Activated CD4-positive, alpha-beta T cell treated with anti-CD3 and anti-CD28 coated beads, Interleukin-10, Interleukin-2, amounts not matched to agents 100 ng/mL and 50 ng/mL, durations not matched to agents 16 hours and 8 hours (primary cell): ENCODE measurements at places on chromosomes 7 and 10.
A peak's percentile ranks its signal among the peaks of the same experiment; 100 is the strongest.

- peak; percentile 78 for DNase-seq
These were observed 10.2 kb downstream of the HIPK2 start for GRCh38 chr7:139767561-139767982.

- no peak for DNase-seq
These were observed 60.1 kb downstream of the LANCL2 start for GRCh38 chr7:55425141-55425752.

DNA sequence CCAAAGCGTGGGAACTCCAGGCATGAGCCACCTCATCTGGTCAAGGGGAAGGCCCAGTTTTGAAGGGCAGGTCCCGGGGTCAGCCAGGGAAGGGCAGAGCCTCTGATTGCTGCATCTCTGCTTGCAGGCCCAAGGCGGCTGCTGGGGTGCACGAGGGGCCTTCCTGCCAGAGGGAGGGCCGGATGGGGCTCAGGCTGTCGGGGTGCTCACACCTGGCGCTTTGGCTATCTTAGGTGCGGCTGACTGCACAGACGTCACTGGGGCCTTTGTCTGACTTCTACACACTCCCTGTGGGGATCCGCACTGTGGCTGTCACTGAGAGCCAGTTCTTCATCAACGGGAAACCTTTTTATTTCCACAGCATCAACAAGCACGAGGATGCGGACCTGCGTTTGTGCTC, 68.7 kb downstream of the ZNF727 start:
- DNase-seq, result no peak

- DNase-seq, result no peak
These were observed 51.3 kb upstream of the MAGI2 start for GRCh38 chr7:79504607-79505389.

DNA sequence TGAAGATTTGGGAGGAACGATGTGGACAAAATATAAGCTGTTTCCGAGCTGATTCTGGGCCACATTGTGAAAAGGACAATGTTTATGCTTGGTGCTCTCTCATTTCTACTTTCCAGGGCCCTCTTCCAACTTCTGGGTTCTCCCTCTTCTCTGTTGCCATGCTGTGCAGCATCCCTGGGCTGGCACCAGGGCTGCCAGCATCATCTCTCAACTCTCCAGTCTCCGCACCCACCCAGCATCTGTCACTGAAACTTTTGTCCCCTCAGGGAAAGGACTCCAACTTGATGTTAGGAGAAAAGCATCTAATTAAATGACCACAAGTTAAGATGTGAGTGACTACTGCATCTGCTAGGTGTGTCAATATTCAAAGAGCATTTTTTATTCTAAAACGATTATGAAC, 26.7 kb downstream of the CFAP58 start:
- DNase-seq, result no peak

DNA sequence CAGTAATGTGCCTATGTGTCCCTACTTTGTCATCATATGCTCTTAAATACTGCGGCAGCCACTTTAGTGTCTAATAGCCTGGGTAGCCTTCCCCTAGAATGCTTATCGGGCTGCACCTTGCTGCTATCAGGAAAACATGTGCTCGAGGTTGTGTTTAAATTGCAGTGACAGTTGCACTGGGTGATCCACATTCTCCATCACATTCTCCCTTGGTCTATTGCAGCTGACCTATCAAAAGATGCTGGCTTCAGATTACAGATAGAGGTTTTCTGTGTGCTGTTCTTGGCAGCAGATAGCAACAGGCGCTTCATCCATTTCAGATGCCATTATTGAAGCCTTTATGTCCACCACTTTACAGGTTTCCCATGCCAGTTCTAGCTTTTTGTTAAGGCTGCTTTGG, 130.1 kb upstream of the MDFIC start:
- no peak for DNase-seq

- no peak for DNase-seq
These were observed 8.5 kb upstream of the MRPS33 start for GRCh38 chr7:141023295-141023694.

DNA sequence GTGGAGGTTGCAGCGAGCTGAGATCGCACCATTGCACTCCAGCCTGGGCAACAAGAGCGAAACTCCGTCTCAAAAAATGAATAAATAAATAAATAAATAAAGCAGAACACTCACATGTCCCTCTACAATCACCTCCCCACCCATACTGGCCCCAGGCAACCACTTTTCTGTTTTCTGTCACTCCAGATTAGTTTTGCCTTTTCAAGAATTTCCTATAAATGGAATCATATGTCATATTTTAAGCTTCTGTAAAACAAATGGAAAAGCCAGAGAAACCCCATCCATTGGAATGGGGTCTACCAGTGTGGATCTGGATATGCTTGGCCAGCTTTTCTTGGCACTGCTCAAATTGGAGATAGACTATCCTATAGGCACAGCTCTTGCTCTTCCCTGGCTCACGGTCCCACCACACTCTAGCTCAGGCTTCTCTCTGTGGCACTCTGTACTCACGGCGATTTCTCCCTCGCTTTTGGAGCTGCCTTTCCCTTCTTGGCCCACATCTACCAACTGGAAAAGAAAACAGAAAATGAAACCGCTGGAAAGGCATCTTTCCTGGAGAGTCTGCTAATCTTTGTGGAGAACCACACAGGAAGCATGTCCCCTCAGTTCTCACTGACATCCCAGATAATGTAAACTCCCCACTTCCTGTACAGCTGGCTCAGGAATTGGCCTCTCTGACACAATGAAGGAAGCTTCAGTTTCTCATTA, 210.1 kb downstream of the JCAD start:
- DNase-seq, result no peak

DNA sequence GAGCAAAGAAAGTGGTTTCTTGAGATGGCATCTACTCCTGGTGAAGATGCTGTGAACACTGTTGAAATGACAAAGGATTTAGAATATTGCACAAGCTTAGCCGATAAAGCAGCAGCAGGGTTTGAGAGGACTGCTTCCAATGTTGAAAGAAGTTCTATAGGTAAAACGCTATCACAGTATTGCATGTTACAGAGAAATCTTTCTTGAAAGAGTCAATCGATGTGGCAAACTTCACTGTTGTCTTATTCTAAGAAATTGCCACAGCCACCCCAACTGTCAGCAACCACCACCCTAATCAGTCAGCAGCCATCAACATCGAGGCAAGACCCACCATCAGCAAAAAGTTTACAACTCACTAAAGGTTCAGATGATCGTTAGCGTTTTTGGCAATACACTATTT, 59.9 kb downstream of the SLC29A4 start:
- no peak for DNase-seq

- DNase-seq, result no peak
These were observed 105.8 kb downstream of the GRM8 start for GRCh38 chr7:127146746-127147536.

DNA sequence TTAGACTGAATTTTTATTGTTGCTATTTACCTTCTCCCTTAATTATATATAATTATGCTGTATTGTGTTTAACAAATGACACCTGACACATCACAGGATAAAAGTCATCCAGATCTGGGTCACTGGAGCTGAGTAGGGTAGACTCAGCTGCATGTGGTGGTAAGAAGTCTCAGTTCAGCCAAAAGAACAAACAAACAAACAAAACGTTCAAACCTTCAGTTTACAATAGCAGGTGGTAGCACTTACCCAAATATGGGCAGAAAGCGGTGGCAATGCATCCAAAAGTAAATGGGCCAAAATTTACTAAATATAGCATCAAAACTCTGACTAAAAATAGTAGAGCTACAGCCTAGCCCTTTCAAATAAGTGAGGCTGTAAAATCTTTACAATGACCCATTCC, 42.2 kb downstream of the ZWINT start:
- no peak for DNase-seq

DNA sequence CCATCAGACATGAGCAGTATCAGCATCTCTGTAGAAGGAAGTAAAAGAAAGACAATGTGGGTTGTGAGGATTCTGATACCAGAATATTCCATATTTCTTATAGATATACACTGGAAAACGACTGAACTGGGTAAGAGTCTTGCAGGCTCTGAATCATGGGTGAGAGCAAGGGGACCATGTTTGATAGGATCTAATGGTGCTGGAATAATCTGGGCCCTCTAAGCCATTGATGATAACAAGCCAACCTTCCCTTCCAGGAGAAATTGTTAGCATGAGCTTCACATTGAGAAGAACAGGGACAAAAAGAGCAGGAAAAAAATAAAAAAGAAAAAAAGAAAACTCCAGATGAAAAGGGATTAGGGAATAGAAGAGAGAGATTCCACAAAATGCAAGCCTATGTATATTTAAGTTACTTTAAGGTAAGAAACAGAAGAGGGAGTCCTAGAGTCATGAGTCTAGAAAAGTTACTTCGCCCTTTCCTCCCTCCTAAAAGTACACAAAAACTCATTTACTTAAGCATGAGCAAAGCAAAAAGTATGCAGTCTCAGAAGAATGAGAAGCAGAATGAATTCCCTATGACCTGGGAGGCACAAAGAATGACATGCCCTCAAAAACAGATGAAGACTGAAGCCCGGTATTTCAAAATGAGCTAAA, 181.9 kb downstream of the TMEM26 start:
- DNase-seq, result no peak

GRCh38 chr7:1269336-1269890, 36.7 kb downstream of the UNCX start:
- no peak for DNase-seq

DNA sequence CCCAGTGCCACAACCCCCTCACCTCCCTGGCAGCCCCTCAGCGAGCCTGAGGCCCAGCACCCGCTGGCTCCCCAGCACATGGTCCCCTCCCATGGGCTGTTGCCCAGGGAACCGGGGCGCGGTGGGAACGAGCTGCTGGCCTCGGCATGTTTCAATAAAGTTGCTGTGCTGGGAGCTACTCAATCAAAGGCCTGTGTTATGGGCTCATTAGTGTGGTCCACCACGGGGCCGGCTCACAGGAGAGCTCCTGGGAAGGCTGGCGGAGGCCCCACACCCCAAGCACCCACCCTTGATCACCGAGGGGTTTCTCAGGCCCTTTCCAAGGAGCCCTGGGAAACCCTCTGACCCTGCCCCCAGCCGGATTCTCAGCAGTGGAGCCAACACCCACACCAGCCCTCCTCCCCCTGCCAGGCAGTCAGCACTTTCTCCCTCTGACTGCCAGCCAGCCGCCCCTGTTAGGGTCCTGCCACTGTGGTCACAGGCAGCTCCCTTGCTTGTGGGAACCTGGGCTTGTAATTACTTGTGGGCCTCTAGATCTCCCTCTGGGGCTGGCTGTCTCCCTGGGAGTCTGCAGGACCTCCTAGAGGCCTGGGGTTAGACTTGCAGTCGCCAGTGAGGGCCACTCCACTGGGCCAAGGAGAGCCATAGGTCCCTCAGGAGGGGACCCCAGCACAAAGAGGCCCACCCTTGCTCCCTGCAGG, 24.8 kb upstream of the TRIM8 start:
- DNase-seq, result no peak

DNA sequence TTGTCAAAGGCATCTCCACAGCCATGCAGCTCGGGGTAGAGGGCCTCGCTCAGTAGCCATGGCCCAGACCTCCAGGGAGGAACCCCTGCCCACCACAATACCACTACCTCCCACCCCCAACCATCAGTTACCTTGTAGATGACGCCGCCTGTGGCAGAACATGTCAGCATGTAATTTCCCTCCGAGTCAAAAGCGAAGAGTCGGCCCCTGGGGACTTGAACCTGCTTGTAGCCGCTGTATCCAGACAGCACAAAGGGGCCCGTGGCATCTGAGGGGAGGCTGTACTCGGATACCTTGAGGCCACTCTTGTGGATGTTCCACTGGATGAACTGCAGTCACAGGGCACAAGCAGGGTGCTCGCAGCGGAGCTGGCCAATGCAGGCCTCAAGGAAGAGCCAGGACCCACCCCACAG, 16.3 kb upstream of the CYREN start:
- peak; percentile 23 for DNase-seq

DNA sequence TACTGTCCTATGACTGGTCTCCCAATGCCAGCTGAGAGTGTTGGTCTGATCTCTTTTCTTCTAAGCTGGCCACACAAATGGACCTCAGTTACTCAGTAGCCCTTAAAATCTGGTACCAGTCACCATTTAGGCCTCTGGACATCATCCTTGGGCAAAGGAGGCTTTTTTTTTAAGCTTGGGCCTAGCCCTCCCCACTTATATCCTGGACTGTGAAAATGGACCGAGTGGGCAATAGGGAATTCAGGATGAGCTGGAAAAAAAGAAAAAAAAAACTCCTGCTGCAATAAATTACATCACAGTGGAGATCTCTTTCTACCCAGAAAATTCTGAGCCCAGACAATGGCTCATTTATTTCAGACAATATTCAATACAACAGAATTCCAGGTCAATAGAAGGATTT, 68.4 kb downstream of the PARP12 start:
- DNase-seq, result no peak

- DNase-seq, result no peak
These were observed 406 bp downstream of the SYNPO2L start for GRCh38 chr10:73655257-73655989.

GRCh38 chr7:151579644-151580043, 59.9 kb upstream of the RHEB start:
- DNase-seq, result no peak

DNA sequence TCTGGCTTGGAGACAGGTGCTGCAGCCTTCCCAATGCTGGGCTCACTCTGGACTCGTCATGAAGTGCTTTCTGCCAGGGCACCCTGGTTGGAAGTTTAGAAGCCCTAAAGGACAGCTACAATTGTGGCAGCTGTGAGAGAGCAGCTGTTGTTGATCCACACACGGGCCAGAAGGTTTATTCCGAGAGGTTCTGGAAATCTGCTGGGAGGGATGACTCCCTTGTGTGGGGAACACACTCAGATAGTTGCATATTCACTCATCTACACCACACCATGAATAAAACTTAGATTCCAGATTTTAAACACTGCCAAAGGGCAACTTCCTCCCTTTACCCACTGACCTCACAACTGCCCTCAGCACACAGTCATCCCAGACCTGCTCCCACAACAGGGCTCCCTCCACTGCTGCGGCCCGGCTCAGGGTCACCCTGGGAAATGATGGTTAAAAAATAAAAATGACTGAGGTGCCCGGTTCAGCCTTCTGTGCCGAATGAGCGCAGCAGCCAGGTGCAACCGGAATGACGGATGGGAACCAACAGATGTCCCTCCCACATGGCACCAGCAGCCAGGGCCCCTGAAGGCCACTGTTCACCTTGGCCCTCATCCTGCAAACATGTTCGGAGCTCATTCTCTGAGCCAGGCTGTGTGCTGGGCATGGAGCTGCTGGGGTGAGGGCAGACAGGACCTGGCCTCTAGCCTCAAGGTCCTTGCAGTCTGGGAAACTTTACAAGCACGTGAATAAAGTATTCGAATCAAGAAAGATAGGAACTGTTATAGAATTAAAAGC, 40.2 kb downstream of the ASB13 start:
- peak; percentile 82 for DNase-seq
